ENCODE measurements at places on chromosomes 13 and 19. TPM values are rescaled to one million over a fixed set of nuclear protein-coding genes. Genes with fewer than 3 reads are reported as not detected.
A peak's percentile ranks its signal among the peaks of the same experiment; 100 is the strongest.

- DNase-seq, result no peak
These were observed 49.4 kb upstream of the RNF113B start for GRCh38 chr13:98226496-98226895.

DNA sequence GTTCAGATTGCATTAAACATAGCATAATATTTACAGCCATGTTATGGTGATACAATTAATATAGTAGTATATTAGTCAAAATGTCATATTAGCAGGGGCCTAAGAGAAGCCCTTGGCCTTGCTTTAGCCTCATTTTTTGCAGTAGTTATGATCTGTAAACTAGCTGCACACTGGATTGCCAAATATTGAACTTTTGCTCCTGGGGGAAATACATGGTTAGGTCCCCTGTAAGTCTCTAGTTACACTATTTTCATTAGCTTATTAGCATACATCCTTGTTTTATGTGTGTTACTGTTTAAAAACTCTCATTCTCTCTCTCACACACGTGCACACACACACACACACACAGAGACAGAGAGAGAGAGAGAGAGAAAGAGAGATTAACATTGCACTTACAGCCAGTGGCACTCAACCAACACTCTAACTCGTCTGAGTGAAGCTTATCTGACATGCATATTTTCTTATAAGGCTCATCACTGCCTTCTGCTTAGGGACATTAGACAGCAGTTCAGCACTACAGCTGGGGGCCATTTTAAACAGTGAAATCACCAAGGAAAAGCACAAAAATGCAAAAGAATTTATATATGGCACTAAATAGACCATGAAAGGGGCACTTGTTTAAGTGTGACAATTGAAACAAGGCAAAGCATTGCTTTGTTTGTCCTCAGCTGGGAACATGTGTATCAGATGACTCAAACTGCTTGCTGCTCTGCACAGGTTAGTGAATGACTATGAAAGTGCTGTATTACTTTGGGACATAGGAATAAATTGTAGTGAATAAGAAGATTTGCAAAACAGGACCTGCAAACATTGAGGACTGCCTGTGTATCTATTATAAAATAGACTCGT is 278.7 kb downstream of the GPC6 start:
- no peak for DNase-seq

DNA sequence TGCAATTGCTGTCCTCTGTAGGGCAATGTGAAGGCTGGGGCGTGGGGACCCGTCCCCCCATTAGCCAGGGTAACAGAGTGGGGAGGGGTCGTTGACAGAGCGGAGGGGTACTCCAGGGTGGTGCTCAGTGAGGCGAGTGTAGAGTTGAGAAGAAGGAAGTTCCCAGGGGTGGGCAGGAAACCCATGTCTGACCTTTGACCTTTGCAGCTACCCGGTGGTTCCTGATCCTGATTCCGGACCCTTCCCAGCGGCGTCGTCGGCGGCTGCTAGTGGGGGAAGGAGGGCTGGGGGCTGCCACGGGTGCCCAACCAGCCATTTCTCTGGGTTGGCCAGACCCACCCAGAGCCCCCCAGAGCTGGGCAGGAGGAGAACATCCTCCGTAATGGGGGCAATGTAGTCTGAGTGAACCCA is 2.1 kb upstream of the PLVAP start:
- DNase-seq, result no peak

DNA sequence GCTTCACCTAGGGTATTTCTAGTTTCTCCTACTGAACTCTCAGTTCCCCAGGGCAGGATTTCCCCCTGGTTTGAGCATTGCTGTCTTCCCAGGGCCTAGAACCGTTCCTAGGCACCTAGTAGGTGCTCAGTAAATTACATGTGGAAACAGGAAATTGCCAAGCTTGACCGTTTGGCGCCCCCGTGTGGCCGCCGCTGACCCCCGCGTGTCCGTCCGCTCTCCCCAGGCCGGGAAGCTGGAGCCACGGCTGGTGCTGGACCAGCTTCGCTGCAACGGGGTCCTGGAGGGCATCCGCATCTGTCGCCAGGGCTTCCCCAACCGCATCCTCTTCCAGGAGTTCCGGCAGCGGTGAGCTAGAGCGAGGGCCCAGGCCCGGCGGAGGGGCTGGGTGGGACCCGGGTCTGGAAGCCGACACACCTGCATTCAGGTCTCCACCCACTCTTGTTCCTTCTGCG is 55.5 kb downstream of the MYH14 start:
- no peak for DNase-seq

- no peak for DNase-seq
These were observed 21.3 kb downstream of the ZNF77 start for GRCh38 chr19:2923510-2923909.

DNA sequence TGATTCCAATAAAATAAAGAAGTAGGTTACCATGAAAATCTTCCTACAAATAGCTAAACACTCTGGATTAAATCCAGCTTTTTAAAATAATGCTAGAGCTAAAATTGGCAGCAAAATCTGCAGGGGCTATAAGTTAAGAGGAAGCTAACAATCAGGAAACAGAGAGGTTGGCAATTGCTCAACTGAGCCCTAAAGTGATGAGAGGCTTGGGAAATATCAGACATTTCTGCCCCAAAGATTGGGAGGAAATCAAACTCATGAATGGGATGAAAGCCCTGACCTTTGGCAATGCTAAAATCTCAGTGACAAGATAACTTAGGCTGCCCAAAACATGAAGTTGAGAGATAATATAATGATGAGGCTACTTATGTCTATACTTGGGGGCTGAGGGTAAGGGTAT is 1437.9 kb downstream of the EFNB2 start:
- no peak for DNase-seq

- peak; percentile 51 for DNase-seq
These were observed 7.3 kb upstream of the STRN4 start for GRCh38 chr19:46753420-46754155.

- DNase-seq, result no peak
These were observed 87.1 kb downstream of the ATP11A start for GRCh38 chr13:112776971-112777370.

DNA sequence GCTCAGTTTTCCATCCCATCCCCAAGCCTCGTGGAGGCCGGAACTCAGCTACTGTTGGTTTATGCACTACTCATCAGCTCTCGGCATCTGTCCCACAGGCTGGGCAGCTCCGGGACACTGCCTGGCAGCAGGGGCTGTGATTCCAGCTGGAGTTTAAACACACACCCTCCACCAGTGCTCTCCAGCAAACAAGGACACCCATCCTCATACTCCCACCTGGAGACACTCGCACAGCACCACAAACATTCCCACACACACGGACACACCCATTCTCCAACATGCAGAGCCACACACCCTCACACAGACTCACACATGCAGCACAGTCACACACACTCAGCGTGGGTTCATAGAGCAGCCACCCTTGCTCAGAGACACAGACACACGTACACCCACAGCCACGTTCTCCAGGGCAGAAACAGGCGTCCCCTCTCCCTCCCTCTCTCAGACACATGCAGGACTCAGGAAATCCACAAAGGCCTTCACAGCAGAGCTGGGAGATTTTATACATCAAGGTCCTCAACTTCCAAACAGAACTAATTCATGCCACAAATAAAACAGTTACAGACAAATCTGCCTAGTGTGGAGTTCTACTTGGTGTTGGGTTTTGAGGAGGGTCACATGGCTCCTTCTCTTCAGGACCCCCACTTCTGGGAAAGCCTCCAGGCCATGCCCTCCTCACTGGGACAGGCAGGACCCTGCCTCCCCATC is 785.4 kb downstream of the UQCRFS1 start:
- DNase-seq, result no peak

DNA sequence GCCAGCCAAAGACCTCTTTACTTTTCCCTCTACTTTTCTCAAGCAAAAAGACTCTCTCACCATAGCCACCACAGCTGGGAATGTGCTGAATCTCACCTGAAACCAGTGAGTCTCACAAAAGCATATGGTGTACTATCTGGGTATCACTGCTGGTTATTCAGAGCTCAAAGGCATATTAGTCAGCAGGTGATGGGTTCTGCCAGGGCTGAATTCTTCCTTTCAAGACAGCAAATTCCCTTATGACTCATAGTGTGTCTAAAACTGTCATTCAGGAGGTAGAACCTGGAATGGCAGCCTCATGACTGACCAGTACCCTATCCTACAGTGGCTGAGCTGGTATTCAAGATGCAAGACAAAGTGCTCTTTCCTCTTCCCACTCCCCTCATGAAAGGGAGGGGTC is 2859.1 kb downstream of the PCDH9 start:
- no peak for DNase-seq

- DNase-seq, result no peak
These were observed 112.8 kb upstream of the GPR12 start for GRCh38 chr13:26873386-26873698.

DNA sequence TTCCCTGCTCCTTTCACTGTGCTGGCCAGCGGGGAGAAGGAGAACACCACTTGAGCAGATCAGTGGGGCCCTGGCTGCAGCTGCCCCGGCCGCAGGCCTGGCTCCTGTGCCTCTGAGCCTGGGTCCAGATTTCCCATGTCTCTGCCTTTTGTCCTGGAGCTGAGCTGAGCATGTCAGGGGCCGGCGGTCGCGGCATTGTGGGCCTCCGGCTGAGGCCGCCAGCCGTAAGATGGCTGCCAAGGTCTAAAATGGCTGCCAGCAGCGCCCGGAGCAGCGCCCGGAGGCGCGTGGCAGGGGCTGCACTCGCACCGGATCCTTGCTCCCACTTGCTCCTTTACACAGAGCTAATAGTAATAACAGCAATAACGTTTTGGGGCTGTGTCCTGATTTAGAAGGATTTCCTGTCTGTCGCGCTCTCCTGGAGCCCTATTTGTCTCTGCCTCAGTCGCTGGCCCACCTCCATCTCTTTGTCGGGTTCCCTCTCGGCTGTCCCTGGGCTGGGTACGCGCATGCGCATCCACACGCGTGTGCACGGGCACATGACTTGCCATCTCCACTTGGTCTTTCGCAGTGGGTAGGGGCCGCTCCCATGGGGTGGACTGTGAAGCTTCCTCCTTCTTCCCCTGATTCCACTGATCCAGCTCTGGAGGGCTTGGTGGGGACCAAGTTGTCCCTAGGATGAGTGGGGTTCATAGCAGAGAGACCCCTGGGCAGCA is 32.1 kb downstream of the LYL1 start:
- DNase-seq, result no peak

GRCh38 chr19:57212109-57212508 is 18.7 kb upstream of the AURKC start:
- no peak for DNase-seq

- no peak for DNase-seq
These were observed 2818.6 kb upstream of the PCDH20 start for GRCh38 chr13:64234255-64234654.

- DNase-seq, result no peak
These were observed 590.1 kb upstream of the SLC10A2 start for GRCh38 chr13:103656311-103656710.

DNA sequence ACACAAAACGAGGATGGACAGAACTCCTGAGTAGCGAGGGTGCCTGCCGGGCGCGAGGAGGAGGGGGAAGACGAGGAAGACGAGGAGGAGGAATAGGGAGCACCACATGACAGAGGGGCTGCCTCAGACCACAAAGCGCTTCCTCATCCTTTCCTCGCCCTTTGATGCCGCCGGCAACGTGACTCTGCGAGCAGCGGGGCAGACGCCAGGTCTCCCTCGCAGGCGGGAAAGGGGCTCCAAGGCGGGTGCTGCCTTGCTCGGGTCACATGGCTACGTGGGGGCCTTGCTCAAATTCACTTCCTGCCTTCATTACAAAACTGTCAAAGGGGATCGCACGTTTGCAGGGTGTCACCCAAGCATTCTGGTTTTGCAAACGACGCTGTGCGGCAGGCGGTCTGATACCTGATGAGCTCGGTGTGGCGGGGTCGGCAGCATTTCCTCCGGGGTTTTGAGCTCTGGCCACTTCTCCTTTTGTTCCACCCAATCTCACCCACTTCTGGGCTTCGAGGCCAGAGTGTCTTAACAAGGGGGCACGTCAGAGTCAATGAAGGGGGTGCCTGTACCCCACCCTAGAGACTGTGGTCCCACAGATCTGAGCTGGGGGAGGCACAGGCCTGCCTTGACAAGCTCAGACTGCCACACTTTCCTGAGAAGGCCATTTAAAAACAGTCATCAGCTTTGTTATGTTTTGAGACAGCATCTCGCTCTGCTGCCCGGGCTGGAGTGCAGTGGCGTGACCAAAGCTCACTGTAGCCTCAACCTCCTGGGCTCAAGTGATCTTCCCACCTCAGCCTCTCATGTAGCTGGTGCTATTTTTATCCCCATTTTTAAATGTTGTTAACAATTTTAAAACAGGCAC is 14.9 kb downstream of the MAP2K2 start:
- DNase-seq, result no peak

DNA sequence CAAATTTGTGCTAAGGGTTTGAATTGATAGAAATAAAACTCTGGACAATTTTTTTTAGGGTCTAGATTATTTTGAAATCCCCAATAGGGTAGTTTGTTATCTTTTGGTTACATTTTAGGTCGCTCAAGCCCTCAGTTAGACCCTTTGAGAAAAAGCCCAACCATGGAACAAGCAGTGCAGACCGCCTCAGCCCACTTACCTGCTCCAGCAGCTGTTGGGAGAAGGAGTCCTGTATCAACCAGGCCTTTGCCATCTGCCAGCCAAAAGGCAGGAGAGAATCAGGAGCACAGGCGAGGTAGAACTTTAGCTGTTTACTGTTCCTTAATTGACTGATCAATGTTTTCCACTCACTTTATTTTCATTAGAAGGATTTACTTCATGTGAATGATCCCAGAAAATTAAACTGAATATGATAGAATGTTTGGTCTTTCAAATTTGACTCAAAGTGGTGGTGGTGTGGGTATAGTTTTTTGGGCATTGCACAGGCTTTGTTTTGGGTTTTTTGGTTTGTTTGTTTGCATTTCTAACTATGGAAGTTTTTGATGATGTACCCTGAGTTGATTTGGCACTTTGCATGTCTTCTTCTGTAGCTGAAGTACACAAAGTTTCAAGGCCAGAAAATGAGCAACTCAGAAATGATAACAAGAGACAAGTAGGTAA is 39.2 kb upstream of the GARRE1 start:
- DNase-seq, result no peak

DNA sequence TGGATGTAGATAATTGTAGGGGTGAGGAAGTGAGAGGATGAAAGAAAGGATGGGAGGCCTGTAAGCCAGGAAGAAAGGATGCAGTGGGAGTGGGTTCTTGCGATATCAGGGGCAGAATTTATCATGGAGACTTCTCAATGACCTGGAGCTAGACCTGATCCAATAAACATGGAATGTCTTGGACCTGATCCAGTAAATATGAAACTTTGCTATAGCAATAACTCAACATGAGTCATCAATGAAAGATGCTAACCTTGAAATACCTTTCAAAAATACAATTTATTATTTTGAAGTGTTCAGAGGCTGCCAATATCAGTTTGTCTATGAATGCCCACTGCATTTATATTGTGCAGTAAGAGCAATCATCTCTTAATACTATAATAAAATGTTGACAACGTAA is 279.5 kb downstream of the POU4F1 start:
- no peak for DNase-seq

GRCh38 chr13:26483546-26483945 is 73.9 kb upstream of the WASF3 start:
- no peak for DNase-seq

The ZNF776 gene
- 21.6 TPM for total RNA-seq

The ZNF154 gene
- 11.7 TPM for total RNA-seq

The UHRF1 gene
- total RNA-seq, result 4.5 TPM

The KRTDAP gene
- not detected for total RNA-seq

The CEBPA gene
- 22.2 TPM for total RNA-seq

The HSH2D gene
- total RNA-seq, result 14.0 TPM

The KLF1 gene
- total RNA-seq, result not detected

The NPAS1 gene
- total RNA-seq, result 0.40 TPM

The FAM98C gene
- total RNA-seq, result 35.2 TPM

The RAB3D gene
- 41.9 TPM for total RNA-seq

The SIGLEC8 gene
- 11.0 TPM for total RNA-seq

All from mucosa of gallbladder (tissue), 1 donor.